ENCODE measurements at places on chromosomes 12 and 14.

DNA sequence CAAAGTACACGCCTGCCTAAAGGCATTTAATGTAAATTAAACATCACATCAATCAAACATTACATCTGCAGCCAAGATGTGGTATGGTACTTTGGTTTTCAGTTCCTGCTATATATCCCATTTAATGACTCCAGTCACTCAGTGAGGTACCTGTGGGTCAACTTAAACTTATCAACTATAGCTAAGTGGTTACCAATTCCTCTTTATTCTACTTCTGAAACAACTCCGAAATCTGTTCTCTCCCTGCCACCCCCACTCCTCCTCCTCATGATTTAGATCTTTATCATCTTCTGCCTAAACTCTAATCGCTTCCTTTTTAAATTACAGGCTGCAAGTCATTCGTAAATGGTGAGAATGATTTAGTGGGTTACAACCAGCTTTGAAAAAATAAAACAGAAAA is 57.9 kb downstream of the BCL2L14 start:
- no peak for DNase-seq

DNA sequence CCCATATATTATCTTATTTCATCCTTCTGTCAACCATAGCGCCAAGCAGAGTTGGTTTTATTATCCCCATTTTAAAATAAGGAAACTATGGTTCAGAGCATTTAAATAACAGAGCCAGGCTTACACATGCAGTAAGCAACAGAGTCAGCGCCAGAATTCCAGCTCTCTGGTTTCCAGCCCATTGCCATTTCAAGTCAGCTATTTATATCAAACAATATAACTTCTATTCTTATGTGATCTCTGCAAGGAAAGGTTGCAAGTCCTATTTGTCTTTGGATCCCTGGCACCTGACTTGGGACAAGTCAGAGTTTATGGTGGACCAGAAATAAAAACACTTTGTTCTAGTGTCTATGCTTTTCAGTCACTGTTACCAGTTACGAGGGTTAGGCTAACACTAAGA is 174.1 kb upstream of the EEA1 start:
- no peak for DNase-seq

DNA sequence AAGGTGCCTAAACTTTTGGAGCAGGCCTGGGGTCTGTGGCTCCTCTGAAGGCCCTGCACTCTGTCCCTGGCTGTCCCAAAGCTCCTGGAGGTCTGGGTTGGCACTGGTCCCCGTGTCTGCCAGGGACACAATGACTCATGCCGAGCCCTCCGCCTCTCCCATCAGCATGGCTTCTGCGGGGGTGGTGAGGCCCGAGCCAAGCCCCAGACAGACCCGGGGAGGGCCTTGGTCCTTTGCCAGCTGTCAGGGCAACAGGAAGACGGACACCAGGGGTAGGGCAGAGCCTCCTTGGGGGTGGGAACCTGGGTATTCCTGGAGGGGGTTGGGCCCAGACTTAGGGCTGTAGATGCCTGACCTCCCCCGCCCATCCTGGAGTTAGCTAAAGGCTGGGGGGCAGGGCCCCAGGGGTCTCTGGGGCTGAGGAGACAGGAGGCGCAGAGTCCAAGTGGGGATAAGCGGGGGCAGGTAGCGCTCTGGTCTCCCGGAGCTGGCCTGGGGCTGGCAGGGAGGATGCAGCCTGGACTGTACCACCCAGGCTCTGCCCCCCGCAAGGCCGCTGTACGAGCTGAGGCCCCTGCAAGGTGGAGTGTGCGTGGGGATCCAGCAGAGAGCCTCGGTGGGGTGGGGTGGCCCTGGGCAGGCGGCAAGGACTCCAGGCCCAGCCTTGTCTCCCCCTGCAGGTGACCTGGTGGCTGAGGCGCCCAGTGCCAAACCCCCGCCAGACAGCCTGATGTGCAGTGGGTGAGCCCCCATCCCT is 16.4 kb upstream of the PUS1 start:
- DNase-seq, result no peak

- no peak for DNase-seq
Measured at GRCh38 chr12:21797539-21797938, 23.0 kb upstream of the KCNJ8 start.

DNA sequence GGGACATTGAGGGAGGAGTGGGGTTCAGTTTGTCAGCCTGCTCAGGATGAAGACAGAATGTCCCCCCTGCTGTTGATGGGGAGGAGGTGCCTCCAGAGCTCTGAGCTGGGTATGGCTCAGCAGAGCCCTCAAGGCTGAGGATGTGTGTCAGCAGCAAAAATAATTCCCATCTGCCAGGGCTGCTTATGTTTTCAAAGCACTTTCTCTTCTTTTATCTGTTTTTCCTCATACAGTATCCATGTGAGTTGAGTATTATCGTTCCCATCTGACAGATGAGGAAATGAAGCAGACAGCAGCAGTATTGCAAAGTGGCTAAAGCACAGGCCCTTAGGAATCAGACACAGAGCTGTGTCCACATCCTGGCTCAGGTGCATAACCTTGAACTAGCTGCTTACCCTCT is 94.1 kb downstream of the SLC8A3 start:
- no peak for DNase-seq

GRCh38 chr12:5904969-5905368 is 40.1 kb downstream of the ANO2 start:
- DNase-seq, result no peak

DNA sequence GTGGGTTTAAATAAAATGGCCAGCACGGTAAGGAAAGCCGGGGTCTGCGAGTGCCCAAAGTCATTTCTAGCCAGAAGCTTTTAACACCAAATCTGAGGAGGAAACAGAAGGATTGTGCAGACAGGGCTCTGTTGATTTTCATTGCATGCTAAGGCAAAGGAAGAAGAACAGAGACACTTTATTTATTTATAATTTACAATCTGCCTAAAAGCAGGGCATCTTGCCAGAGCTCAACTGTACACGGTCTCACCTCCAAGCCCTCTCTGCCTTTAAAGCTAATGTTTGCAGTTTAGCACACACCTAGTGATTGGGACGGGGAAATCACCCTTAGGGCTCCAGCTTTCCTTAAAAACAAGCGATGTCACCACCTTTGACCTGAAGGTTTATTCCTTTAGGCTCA is 4.0 kb downstream of the KCNA5 start:
- DNase-seq, result no peak

DNA sequence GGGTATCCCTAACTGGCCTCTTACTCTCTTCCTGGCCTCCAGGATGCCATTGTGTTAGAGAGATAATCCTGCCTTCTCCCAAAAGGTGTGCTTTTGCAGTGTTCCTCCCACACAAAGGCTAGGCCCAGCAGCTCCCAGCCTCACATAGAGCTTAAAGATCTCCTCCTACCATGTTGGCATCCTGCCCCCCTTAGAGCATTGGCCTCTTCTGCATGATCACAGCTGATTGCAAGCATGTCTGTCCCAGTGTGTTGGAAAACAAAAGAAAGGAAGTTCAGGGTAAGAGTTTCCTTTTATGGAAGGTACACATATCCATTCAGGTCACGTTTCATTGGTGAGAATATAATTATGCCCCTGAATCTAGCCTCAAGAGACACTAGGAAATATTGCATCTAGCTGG is 405.4 kb downstream of the TMTC2 start:
- DNase-seq, result no peak

DNA sequence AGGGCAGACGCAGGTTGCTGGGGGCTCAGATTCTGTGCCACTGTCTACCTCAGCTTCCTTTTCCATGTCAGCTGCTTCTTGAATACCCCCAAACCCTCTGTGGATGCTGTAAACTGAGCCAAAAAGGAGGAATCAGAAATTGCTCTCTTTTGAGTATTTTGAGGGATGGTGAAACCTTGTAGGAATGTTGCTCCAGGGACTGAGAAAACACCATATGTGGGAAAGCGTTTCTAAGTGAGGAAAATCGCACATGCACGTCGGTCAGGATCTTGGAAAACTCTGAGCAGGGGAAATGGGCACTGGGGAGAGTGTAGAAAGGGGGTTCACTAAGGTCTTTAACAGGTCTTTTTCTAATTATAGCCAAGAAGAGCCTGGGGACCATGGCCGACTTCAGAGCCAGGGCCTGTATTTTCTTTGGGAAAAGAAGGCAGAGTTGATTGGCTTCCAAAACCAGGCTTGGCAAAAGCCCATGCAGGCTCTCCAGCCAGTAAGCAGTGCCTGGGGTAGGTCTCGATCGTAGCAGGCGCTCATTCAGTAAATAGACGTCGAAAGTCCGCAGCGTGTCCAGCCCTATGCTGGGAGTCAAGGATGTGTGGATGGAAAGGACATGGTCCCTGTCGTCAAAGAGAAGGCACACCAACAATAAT is 58.0 kb downstream of the NTF3 start:
- no peak for DNase-seq

DNA sequence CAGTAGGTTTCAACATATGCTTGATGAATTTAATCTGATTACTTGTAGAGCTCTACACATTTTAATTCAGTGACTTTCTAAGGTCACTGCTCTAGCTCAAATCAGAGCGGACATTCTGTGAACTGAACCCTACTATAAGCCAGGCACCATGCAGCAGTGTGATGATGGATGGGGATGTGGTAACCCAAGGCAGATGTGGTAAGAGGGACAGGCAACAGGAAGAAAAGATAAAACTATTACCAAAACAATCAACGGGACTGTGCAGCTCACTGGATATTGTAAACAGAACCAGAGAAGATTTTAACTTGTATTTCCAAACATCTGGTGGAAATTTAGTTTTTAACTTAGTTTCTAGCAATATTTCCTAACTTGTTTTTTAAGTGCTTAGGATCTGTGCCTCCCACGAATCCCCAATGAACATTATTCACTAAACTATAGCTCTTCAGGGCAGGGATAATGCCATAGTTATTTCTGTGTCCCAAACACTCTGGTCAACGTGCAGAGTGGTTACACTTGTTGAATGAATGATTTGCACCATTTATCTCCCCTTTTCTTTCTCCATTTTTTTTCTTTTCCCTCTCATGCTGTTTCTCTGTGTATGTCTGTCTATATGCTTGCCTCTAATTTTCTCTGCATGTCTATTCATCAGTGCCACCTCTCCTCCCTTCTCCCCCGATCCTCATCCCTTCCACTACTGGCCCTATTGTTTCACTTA is 3.0 kb downstream of the ERO1A start:
- no peak for DNase-seq

DNA sequence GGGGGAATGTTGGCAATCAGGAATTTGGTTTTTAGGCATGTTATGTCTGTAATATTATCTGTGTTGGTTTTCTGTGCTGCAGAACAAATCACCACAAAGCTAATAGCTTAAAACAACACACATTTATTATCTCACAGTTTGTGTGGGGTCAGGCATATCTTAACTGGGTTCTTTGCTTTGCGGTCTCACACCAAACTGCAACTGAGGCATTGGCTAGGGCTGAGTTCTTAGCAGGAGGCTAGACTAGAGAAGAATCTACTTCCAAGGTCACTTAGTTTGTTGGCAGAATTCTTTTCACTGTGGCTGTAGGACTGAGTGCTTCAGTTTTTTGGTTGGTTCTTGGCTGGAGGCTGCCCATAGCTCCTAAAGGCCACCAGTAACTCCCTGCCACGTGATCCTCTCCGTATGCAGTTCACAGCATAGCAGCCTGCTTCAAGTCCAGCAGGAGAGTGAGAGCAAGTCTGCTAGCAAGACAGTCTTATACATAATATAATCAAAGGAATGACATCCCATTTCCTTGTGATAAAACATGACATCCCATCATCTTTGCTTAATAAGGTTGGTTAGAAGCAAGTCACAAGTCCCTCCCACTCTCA is 21.6 kb downstream of the ATF1 start:
- DNase-seq, result no peak

DNA sequence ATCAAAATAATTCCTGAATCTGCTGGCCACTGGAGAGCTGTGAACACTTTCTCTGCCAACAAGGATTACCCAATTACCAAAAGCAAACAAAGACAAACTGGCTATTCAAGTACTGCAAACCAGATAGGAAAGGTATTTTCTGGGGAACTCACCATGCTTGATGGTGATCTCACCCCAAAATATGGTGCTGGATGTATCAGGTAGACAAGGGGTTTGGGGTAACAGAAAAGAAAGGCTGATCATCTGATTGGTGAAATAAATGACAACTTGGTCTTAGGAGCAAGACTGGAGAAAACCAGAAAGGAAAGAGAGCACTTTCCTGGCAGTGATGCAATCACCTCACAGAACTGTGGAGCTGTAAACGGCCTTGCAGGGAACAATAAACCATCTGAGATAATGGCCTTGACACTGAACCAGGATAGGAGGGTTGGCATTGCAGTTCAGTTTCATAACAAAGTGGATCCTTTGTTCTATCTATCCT is 31.0 kb upstream of the NPFF start:
- no peak for DNase-seq

GRCh38 chr14:69055999-69056788 is 77.1 kb upstream of the ACTN1 start:
- DNase-seq, result no peak

GRCh38 chr14:50040401-50040775 is 76.0 kb downstream of the VCPKMT start:
- no peak for DNase-seq
